ENCODE measurements at places on chromosomes 6 and 20.

- ATAC-seq, result no peak
Observed at GRCh38 chr20:36045373-36045714, 77.0 kb downstream of the CNBD2 start.

DNA sequence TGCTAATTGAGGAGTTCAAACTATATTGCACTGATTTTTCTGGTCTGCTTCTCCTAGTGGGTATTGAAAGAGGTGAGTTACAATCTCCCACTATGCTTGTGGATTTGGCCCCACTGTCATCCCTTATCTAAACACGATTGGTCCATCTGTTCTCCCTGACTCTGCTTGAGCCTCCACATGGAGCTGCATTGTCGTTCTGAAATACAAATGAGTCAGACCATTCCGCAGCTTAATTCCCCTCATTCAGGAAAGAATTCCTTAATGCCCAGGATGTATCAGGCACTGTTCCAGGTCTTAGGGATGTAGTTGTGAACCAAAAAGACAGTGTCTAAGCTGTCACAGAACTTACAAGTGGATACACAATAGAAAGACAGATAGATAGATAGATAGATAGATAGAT, 461.9 kb downstream of the QKI start:
- no peak for ATAC-seq

DNA sequence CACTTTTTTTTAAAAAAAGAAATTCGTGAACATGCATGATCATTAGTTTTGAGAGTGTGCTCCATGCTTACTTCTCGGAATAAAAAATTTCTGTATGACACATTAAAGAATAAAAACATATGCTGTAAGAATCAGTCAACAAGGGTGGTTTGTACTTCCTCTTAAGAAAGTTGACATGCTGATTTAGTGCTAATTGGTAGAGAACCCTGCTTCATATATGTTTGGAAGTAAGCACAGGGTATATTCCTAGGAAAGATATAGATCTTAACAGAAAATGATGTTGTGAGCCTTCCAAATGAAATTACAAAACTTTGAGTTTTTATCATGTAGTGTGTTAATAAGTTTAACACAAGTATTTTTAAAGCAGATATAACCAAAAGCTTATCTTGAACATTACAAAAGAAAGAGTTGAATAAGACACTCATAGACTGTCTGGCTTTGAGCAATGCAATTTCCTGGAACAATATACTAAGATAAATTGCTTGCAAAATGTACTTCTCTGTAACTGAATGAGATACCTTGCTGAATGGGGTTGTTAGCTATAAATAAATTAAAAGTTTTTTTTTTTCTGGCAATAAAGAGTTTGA, 13.8 kb upstream of the VIP start:
- no peak for ATAC-seq

DNA sequence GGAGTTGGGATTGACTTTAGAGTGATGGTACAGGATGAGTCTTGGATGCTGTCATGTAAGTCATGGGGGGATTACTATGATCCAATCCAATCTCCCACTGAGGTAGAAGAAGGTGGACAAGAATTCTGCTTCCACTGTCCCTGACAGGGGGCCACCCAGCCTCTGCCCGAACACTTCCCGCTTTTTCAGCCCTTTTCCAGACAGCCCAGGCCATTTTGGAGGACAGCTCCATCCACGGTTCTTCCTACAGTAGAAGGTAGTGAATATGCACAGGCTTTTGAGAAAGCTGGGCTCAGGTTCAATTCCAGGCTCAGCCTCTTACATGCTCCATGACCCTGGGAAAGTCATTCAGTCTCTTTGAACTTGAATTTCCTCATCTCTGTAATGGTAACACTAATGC, 31.0 kb downstream of the TRERF1 start:
- no peak for ATAC-seq

DNA sequence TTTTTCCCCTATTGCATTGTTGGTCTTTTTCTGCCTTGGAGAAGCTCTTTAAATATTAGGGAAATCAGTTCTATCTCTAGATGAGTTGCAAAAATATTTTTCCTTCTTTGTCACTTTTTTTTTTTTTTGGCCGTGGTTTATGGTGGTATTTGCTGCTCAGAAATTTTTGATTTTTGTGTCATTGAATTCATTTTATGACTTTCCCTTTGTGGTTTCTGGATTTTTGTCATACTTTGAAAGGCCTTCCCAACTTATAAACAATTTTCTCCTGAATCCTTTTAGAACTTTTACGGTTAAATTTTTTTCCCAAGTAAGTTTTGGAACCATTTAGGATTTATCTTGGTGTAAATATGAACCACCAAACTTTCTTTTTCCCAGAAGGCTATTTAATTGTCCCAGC, 145.6 kb downstream of the GJA10 start:
- no peak for ATAC-seq

- no peak for ATAC-seq
Observed at GRCh38 chr6:113340371-113340770, 516.8 kb upstream of the MARCKS start.
